ENCODE measurements at places on chromosomes 16 and 17. TPM values are rescaled to one million over a fixed set of nuclear protein-coding genes. Genes with fewer than 3 reads are reported as not detected.

GRCh38 chr17:61408151-61409041, 8.8 kb downstream of the TBX2 start:
- no peak overlapping the region for H3K4me3 ChIP-seq
- no peaks in the 10 kb centered on the region for H3K36me3 ChIP-seq
- H3K4me1 ChIP-seq = peaks cover 6% of the 10 kb centered on the region
- peak overlapping the region; percentile 32 for H3K27ac ChIP-seq

GRCh38 chr17:74008196-74008595, 195.3 kb upstream of the RPL38 start:
- no peak for DNase-seq
- no peak overlapping the region for H3K4me3 ChIP-seq
- H3K27ac ChIP-seq = no peak overlapping the region
- H3K27me3 ChIP-seq = peaks cover 3% of the 10 kb centered on the region
- H3K36me3 ChIP-seq = no peaks in the 10 kb centered on the region

DNA sequence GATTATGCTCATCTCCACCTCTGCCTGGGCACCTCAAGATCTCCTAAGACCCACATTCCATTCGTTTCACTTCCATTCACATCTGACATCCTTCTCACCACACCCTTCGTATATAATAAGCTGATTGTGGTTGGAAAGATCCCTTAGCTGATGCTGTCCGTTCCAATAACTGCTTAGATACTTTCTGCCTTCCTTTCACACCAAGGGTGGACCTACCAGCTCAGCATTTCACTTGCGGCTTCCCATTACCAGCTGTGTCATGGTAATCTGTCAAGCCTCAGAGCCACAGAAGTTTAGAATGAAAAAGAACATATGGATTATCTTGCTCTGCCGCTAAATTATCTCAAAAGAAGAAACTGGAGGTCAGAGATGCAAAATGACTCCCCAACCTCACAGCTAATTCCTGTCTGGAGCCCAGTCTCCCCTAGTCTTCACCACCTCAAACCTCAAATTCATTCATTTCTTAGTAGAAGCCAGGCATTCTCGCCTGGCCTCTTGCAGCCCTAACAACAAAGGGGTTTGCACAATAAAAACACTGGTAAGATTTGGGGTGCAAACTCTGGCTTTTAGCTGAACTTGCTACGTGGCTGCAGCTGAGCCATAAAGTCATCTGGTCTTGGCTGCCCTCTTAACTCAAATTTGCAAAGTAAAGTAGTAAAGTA, 182.8 kb upstream of the HS3ST3A1 start:
- DNase-seq = no peak
- H3K4me1 ChIP-seq = no peaks in the 10 kb centered on the region
- H3K27ac ChIP-seq = no peak overlapping the region
- H3K36me3 ChIP-seq = no peaks in the 10 kb centered on the region

GRCh38 chr17:62130739-62131138, 65.7 kb upstream of the MED13 start:
- no peak overlapping the region for H3K4me3 ChIP-seq
- H3K36me3 ChIP-seq = no peaks in the 10 kb centered on the region
- no peak for DNase-seq
- no peaks in the 10 kb centered on the region for H3K27me3 ChIP-seq
- no peaks in the 10 kb centered on the region for H3K4me1 ChIP-seq
- no peak overlapping the region for H3K27ac ChIP-seq

- H3K4me3 ChIP-seq = peak overlapping the region; percentile 81
- no peaks in the 10 kb centered on the region for H3K27me3 ChIP-seq
- peaks cover 39% of the 10 kb centered on the region for H3K4me1 ChIP-seq
- peak; percentile 14 for DNase-seq
Measured at GRCh38 chr16:57186872-57187854, 1.0 kb downstream of the RSPRY1 start.

- H3K27me3 ChIP-seq = no peaks in the 10 kb centered on the region
- no peaks in the 10 kb centered on the region for H3K36me3 ChIP-seq
- H3K4me3 ChIP-seq = no peak overlapping the region
- no peak for DNase-seq
- no peak overlapping the region for H3K27ac ChIP-seq
Measured at GRCh38 chr17:41492351-41492750, 2.6 kb upstream of the KRT36 start.

- no peak overlapping the region for H3K4me3 ChIP-seq
- DNase-seq = no peak
- peaks cover 7% of the 10 kb centered on the region for H3K27me3 ChIP-seq
- no peaks in the 10 kb centered on the region for H3K4me1 ChIP-seq
- no peaks in the 10 kb centered on the region for H3K36me3 ChIP-seq
Measured at GRCh38 chr17:61583242-61583641, 7.8 kb downstream of the NACA2 start.

DNA sequence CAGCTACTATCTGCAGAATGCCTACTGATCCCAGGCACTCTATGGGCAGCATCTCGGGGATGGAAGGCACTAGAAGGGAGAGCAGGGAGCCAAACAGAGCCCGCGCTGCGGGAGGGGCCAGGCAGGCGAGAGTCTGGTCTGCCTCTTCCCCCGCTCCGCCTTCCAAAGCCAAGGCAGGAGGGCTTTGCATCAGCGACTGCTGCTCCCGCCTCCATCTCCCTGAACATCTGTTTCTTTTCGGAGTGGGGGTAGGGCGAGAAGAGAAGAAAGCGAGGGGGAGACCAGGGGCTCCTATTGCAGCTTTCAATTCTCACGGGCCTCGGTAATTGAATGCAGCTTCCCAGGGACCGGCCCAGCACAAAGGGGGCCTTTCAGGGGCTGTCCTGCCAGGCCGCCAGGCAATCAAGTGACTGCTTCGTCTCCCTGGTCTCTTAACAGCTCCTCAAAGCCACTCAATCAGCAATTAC, 31.4 kb upstream of the CDC42EP4 start:
- peaks cover 18% of the 10 kb centered on the region for H3K4me1 ChIP-seq
- no peaks in the 10 kb centered on the region for H3K36me3 ChIP-seq
- no peak for DNase-seq
- H3K27ac ChIP-seq = peak overlapping the region; percentile 31

- H3K27me3 ChIP-seq = no peaks in the 10 kb centered on the region
- H3K36me3 ChIP-seq = peaks cover 39% of the 10 kb centered on the region
- peak overlapping the region; percentile 71 for H3K27ac ChIP-seq
- no peak for DNase-seq
Measured at GRCh38 chr17:1512351-1512750, 4.1 kb downstream of the INPP5K start.

DNA sequence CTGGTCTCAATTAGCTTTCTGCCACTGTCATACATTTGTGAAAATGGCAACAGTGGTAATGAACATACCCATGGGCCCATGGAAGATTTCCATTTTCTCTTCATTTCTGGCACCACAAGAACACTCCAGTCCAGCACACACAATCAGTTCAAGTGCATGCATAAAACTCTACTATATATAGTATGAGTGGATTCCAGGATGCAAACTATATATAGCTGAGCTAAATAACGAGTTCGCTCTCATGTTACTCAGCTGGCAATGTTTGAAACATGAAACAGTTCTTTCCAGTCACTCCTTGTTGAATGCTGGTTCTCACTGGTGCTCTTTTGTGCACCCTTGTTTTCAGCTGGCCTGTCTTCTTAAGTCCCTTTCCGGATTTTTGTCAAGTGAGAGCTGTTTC, 75.2 kb upstream of the DHX40 start:
- no peak overlapping the region for H3K4me3 ChIP-seq
- no peaks in the 10 kb centered on the region for H3K27me3 ChIP-seq
- DNase-seq = peak; percentile 22
- H3K27ac ChIP-seq = peak overlapping the region; percentile 75
- no peaks in the 10 kb centered on the region for H3K36me3 ChIP-seq

DNA sequence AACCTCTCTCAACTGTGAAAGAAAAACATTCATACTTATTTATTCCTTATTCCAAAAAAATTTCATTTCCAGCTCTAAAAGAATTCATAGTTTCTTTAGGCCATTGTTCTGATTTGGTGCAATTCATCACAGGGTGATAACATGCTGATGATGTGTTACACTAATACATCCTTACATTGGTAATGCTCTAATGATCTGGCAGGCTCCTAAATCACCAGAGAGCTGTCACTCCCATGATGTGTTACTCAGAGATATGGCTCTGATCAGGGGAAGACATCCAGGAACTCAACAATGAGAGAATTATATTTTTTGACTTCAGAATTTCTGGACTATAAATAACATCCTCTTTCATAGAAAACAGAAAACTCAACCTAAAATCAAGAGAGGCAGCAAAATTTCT, 209.3 kb downstream of the CHD9NB start:
- no peaks in the 10 kb centered on the region for H3K36me3 ChIP-seq
- H3K27me3 ChIP-seq = no peaks in the 10 kb centered on the region
- H3K4me1 ChIP-seq = no peaks in the 10 kb centered on the region

DNA sequence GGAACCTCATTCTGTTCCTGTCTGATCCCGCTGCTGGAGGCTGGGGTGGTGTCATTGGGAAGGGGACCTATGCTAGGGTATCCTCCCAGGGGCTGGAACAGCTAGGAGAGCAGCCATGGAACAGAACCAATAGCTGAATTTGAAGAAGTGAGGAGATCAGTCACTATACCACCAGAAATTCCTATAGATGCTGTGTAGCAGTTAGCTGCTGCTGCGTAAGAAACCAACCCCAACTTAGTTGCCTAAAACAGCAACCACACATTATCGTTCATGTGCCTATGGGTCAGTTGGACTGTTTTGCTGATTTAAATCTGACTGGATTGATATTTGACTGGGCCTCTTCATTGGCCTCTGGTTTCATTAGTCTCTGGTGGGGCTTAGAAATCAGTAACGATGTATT, 20.4 kb upstream of the SYT17 start:
- no peaks in the 10 kb centered on the region for H3K27me3 ChIP-seq
- H3K27ac ChIP-seq = no peak overlapping the region
- DNase-seq = no peak
- no peaks in the 10 kb centered on the region for H3K4me1 ChIP-seq
- no peak overlapping the region for H3K4me3 ChIP-seq

- H3K27me3 ChIP-seq = no peaks in the 10 kb centered on the region
- H3K4me1 ChIP-seq = no peaks in the 10 kb centered on the region
- H3K27ac ChIP-seq = no peak overlapping the region
- no peak for DNase-seq
- no peaks in the 10 kb centered on the region for H3K36me3 ChIP-seq
Measured at GRCh38 chr17:4525691-4526397, 27.2 kb downstream of the SPNS2 start.

DNA sequence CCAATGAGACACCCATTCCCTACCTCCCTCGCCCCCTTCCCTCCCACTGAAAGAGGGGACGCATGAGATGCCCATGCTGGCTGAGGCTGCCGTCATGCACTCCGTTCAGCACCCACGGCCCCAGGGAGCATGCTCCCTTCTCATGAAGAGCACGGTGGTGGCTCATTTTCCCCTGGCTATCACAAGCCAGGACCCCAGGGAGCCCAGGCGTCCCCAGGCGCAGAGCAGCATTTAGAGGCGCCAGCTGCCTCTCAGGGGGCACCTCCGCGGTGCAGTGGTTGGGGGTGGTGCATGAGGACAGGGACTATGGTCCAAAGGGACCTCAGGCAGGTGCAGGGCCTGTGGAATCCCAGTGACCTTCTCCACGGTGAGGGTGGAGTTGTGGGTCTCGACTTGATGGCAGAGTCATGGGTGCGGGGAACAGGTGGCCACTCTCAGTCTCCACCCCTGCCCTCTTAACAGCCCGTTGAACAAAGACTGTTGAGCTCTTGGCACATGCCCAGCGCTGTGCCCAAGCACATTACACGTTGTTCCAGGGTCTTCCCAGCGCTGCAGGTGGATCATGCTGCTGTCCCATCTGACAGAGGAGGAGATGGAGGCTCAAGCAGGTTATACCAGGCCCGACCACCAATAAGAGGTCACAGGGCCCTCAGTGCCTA, 13.6 kb downstream of the KIF19 start:
- no peak for DNase-seq
- H3K4me1 ChIP-seq = no peaks in the 10 kb centered on the region
- H3K36me3 ChIP-seq = no peaks in the 10 kb centered on the region
- H3K27ac ChIP-seq = no peak overlapping the region
- H3K4me3 ChIP-seq = no peak overlapping the region

- no peak for DNase-seq
- peaks cover 37% of the 10 kb centered on the region for H3K4me1 ChIP-seq
- H3K4me3 ChIP-seq = peak overlapping the region; percentile 56
- H3K27ac ChIP-seq = peak overlapping the region; percentile 99
Measured at GRCh38 chr16:50741225-50741780, 583 bp upstream of the CYLD start.

DNA sequence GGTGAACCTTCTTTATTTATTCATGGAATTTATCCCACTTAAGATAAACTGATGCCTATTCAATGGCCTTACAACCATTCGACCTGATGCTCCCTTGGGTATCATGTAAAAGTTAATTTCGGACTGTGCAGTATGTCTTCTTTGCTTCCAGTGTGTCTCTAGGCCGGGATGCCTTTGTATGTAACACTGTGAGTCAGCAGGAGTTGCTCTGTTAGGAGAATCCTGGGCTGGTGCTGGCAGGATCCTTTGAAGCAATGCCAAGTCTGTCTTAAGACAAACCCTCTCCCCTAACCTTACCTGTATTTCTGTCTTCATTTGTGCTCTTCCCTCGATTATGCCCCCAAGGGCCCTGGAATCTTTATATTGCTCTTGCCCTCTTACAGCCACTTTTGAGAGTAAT, 37.9 kb upstream of the ABCA8 start:
- DNase-seq = no peak
- H3K4me3 ChIP-seq = no peak overlapping the region
- H3K4me1 ChIP-seq = no peaks in the 10 kb centered on the region
- no peaks in the 10 kb centered on the region for H3K27me3 ChIP-seq
- peaks cover 28% of the 10 kb centered on the region for H3K36me3 ChIP-seq

Gene TBX21
- total RNA-seq = 3.3 TPM

Gene AURKB
- total RNA-seq = 2.3 TPM

Gene KCNH6
- total RNA-seq = not detected

Gene CDH3
- not detected for total RNA-seq

Gene CDH1
- total RNA-seq = not detected

Gene NMRAL1
- total RNA-seq = 11.0 TPM

Gene PLK1
- total RNA-seq = 1.2 TPM

Gene FOXC2
- total RNA-seq = 0.25 TPM

Gene HSD11B2
- total RNA-seq = 4.1 TPM

Gene SALL1
- total RNA-seq = 0.11 TPM

Gene MT1A
- not detected for total RNA-seq

Gene EVI2B
- total RNA-seq = 4.2 TPM

Gene TNFRSF13B
- total RNA-seq = not detected

Data from gastrocnemius medialis (tissue), 4 donors.